ENCODE measurements at places on chromosomes 11 and 22. TPM values are rescaled to one million over a fixed set of nuclear protein-coding genes. Genes with fewer than 3 reads are reported as not detected.

DNA sequence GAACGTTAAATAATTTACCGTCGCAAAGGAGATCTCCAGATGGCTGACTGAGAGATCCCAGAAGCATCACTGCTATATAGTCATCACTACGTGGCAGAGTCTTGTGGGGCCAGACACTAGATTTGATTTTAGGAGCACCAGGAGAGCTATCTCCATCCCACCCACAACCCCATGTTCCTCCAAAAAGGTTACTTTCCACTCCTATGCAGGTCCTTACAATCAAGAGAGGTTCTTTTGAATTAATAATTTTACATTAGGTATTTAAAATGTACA is 19.4 kb downstream of the GUCY1A2 start:
- DNase-seq: no peak

GRCh38 chr11:55572548-55572947 is 620 bp downstream of the OR4C16 start:
- DNase-seq: no peak

- DNase-seq: no peak
Observed at GRCh38 chr22:40616578-40616977, 19.9 kb downstream of the MRTFA start.

- DNase-seq: no peak
Observed at GRCh38 chr11:17979770-17980371, 33.0 kb downstream of the SERGEF start.

SPTBN2 gene
- polyA plus RNA-seq: 67.5 TPM
